Fibroblast of skin of left quadriceps (primary cell): ENCODE measurements at places on chromosomes 4 and X.

DNA sequence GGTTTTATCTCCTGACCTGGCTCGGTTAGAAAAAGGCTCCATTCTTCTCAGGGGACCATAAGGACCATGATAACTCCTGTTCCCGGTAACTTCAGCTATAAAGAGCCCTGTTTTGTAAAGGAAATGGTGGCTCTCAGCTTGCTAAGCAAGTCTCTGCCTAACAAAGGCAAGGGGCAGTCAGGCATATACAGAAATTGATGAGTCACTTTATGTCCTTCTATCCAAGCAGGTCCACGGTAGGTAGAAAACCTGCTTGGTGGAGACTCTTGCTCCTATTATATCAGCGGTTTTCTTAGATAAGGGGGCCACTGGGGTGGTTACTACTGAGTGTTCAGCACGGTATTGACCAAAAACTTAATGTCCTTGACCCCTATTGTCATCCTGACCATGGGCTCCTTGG lies 203.0 kb upstream of the KLF8 start:
- no peak for DNase-seq

DNA sequence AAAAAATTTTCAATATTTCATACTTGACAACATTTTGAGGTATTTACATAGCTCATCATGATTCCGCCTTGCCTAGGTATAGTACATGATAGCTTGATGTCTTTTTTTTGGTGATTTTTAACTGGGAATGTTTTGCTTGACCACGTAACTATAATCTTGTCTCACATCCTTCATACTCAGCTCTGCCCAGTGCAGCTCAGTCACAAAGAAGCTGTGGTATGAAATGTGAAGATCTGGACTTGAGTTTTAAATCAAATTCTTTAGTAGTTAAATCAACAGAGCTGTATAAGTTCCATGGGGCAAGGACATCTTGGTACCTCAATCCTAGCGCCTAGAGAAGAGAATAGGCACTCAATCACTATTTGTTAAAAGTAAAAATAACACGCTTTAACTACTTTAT lies 276.3 kb upstream of the DKK2 start:
- DNase-seq: no peak

GRCh38 chr4:80382090-80382832 lies 46.7 kb downstream of the CFAP299 start:
- DNase-seq: no peak

DNA sequence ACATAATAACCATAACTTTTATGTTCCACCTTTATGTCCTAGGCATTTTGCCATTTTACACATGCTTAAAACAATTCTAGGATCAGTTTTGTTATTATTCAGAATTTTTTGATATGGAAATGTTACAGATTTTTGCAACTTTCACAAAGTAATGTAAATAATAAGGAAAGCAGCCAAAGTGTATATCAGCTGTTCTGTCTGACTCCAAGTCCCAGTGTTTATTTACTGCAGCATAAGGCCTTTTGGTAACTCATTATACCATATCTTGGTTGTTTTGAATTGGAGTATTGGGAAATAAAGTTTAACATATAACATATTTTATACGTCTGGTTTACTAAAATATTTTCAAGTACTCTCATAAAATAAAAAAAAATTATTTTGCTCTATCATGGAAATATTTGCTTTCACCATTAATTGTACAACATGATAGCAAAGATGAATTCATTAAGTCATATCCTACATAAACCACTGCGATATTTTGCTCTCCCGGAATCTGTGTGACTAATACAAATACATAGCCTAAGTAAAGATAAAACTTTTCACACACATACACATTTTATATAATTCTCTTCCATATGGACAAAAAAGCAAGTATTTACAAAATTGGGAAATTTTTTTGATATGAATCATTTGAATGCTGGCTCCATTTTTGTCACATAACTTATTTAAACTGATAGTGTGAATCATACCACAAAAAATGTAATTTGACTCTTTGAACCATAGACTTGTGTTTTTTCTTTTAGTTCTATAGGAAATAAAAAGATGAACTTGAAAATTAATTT lies 399.0 kb downstream of the PABPC4L start:
- peak; percentile 74 for DNase-seq

DNA sequence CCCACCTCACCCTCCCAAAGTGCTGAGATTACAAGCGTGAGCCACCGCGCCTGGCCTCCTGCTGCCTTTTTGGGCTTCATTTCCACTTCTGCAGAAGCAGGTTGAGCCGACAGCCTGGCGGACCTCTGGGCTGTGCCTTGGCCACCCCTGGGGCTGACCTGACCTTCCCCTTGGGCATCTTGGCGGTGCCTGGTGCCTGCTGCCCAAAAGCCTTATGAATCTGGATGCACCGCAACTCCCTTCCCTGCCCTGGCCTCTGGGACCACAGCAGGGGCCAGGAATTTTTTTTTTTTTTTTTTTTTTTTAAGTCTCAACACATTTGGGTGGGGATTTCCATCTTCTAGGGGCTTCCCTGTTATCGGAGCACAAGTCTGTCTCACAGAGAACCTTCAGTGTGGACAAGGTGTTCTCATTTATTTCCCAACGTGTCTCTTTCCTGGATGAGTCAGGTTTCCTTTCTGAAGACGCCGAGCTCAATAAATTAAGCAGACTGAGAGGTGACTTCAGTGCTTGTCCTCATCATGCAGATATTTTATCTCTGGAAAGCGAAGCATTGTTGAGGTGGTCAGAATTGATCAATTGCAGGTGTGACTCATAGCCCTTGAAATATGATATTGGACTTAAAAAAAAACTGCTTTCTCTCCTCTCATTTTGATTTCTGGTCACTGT lies 79.7 kb downstream of the SHROOM2 start:
- no peak for DNase-seq
